Body of pancreas (tissue), 4 donors: ENCODE measurements at places on chromosomes 11 and 22. TPM values are rescaled to one million over a fixed set of nuclear protein-coding genes. Genes with fewer than 3 reads are reported as not detected.
A peak's percentile ranks its signal among the peaks of the same experiment; 100 is the strongest.

DNA sequence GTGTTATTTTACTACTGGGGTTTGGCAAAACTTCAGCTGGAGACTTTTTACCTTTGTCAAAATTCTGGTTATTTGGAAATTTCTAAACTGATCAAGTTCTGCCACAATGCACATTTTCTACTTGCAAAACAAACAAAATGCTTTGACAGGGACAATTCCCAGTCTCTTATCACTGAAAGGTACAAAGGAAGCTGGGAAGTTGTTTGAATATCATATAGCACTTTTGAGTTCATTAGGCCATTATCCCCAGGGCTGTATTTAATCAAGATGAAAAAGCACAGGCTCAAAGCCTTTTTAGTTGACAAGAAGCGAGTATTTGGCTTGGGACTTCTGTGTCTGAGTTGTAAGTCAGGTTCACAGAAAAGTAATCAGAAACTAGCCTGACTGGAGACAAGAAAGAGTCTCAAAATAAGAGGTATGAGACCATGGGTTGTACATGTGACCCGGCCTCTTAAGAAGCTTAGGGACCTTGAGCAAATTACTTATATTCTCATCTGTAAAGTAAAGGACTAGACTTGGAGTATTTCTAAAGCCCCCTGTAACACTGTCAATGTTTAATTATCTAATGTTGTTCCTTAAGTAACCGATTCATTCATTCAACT, 2.9 kb upstream of the HORMAD2 start:
- no peaks in the 10 kb centered on the region for H3K36me3 ChIP-seq
- H3K4me3 ChIP-seq = no peak overlapping the region
- no peaks in the 10 kb centered on the region for H3K27me3 ChIP-seq
- DNase-seq = no peak
- H3K4me1 ChIP-seq = no peaks in the 10 kb centered on the region

Gene CARD18
- total RNA-seq = not detected

DNA sequence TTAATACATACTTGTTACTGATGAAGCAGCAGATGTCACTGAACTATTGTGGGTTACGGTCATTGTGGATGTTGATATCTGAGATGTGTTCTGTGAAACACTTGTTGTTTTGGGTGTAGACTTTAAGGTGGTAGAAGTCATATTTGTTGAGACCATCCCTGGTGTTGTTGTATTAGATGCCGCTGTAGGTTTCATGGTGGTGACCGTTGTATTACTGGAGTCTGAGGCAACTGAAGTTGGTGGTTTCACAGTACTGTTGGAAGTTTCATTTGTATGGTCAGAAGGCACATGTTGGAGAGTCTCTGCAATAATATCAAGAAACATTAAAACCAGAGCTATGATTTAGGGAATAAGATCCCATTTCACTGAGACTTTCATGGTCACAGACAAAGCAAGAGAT, 50.7 kb downstream of the TMEM123 start:
- H3K27ac ChIP-seq = no peak overlapping the region
- no peak overlapping the region for H3K4me3 ChIP-seq
- peaks cover 4% of the 10 kb centered on the region for H3K36me3 ChIP-seq
- DNase-seq = no peak
- H3K27me3 ChIP-seq = no peaks in the 10 kb centered on the region
- no peaks in the 10 kb centered on the region for H3K4me1 ChIP-seq

GRCh38 chr22:32044477-32044876, 1.4 kb downstream of the SLC5A1 start:
- DNase-seq = no peak
- H3K27me3 ChIP-seq = no peaks in the 10 kb centered on the region
- H3K4me3 ChIP-seq = no peak overlapping the region

GRCh38 chr11:117045196-117045595, 53.0 kb downstream of the SIK3 start:
- peaks cover 30% of the 10 kb centered on the region for H3K4me1 ChIP-seq
- no peaks in the 10 kb centered on the region for H3K27me3 ChIP-seq
- H3K27ac ChIP-seq = no peak overlapping the region
- DNase-seq = peak; percentile 47
- no peak overlapping the region for H3K4me3 ChIP-seq

DNA sequence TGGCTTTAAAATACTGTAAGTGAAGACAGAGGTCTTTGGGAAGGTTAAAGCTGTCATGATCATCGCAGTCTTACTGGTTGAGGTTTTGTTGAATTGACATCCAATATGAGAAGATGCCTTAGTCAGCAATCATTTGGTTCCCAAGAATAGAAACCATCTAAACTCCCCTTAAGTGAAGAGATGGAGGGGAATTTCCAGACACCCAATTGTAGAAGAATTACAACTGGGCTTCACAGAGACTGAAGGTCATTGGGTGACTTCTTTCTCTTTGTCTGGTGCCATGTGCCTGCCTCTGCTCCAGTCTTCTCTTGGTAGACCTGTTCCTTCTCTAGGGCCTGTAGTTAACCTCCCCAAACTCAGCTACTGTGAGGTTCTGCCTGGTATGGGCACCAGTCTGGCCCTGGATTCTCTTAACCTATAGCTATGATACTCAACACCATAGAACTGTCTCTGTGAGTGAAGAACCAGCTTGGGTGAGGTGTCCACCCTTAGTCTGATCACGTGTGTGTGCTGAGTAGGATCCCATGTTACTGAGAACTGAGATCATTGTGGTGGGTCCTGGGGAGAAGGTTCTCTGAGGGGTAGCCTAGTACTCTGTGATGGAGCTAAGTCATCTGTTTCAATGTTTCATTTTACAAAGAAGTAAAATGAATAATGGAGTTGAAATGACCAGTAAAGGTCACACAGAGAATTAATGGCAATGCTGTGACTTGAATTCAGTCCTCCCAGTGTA, 182.5 kb downstream of the CSNK2A3 start:
- H3K4me3 ChIP-seq = no peak overlapping the region
- H3K27me3 ChIP-seq = no peaks in the 10 kb centered on the region
- no peak overlapping the region for H3K27ac ChIP-seq
- DNase-seq = no peak

Gene BATF2
- total RNA-seq = 20.8 TPM

DNA sequence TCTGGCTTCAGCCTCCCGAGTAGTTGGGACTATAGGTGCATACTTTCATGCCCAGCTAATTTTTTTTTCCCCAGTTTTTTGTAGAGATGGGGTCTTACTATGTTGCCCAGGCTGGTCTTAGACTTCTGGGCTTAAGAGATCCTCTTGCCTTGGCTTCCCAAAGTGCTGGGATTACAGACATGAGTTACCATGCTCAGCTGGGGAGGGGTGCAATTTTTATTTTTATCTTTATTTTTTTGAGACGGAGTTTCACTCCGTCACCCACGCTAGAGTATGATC, 49.7 kb upstream of the A4GALT start:
- H3K4me3 ChIP-seq = no peak overlapping the region
- H3K27me3 ChIP-seq = no peaks in the 10 kb centered on the region
- H3K27ac ChIP-seq = no peak overlapping the region
- peaks cover 30% of the 10 kb centered on the region for H3K4me1 ChIP-seq
- DNase-seq = no peak

Gene OR10V1
- not detected for total RNA-seq

Gene SEPTIN3
- not detected for total RNA-seq

- no peaks in the 10 kb centered on the region for H3K36me3 ChIP-seq
- no peak for DNase-seq
- H3K27ac ChIP-seq = no peak overlapping the region
- no peaks in the 10 kb centered on the region for H3K27me3 ChIP-seq
These were observed 294.0 kb upstream of the CTSC start for GRCh38 chr11:88631497-88631896.

DNA sequence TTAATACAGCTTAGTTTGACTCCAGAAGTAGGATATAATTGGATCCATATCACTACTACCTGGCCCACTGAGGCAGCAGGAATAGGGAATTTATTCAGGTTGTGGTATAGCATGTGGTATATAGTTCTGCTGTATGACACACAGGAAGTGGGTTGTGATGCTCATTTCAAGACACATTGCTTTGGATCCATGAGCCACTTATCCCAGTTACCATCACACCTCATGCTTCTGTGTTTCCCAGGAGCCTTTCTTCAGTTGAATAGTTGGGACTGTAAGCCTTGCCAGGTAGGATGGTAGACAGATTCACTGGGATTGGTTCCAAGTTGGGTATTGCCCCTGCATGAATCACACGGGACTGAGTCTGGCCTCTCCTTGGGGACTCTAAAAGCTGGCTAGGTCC, 9.9 kb upstream of the SLC37A2 start:
- no peaks in the 10 kb centered on the region for H3K4me1 ChIP-seq
- DNase-seq = no peak
- no peak overlapping the region for H3K4me3 ChIP-seq
- no peak overlapping the region for H3K27ac ChIP-seq

- H3K27ac ChIP-seq = peak overlapping the region; percentile 22
- peak; percentile 44 for DNase-seq
- H3K4me3 ChIP-seq = no peak overlapping the region
These were observed 897 bp downstream of the MAP6 start for GRCh38 chr11:75667831-75668450.

GRCh38 chr22:39994566-39995392, at the start of gene FAM83F:
FAM83F (plus strand) TSS chr22:39994954; CDS start chr22:39995043, 89 bp downstream.
- no peaks in the 10 kb centered on the region for H3K36me3 ChIP-seq
- peak within 1 kb of the TSS; percentile 42 for H3K4me3 ChIP-seq
- peak within 1 kb of the TSS; percentile 88 for H3K27ac ChIP-seq
- H3K27me3 ChIP-seq = no peaks in the 10 kb centered on the region
- H3K4me1 ChIP-seq = peaks cover 80% of the 10 kb centered on the region

DNA sequence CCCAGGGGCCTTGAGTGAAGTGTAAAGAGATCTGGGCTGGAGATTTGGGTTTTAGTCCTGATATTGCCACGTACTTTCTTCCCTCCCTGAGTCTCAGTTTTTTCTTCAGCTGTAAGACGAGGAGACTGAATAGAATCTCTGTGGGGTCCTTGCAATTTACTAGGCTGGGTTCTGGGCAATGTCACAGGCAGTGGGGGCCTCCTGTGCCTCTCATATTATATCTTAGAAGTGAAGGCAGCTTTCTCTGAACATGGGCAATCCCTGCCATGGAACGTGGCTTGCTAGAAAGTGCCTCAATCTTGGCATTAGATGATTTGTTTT, 62.0 kb upstream of the PTPRJ start:
- H3K4me1 ChIP-seq = peaks cover 48% of the 10 kb centered on the region
- H3K36me3 ChIP-seq = no peaks in the 10 kb centered on the region
- peak overlapping the region; percentile 78 for H3K27ac ChIP-seq
- no peak for DNase-seq
- no peak overlapping the region for H3K4me3 ChIP-seq

DNA sequence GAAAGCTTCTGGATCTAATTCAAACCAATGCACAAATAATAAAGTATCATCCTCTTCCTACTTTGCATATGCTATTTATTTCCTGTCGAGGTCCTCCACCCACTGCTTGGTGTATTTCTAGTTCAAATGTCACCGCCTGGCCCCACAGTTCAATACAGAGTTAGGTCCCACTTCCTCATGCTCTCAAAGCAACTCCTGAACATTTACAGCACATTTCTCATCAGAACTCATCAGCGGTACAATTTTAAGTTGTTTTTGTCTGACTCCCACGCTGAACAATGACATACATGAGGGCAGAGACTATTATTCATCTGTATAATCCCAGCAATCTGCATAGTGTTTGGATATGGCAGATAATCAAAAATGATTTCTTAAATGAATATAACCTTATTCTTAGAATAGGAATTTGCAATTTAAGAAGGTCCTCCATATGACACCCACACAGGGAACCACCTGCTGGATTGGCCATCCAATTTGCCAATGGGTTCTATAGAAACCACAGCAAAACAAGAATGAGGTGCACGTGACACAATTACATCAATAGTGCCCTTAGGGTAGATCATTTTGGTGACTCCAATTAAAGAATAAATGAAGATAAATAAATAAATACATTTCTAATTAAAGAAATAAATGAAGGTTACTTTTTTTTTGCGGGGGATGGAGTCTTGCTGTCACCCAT, 54.2 kb downstream of the SLC25A17 start:
- no peaks in the 10 kb centered on the region for H3K36me3 ChIP-seq
- no peak overlapping the region for H3K4me3 ChIP-seq
- peaks cover 4% of the 10 kb centered on the region for H3K4me1 ChIP-seq
- no peak for DNase-seq

GRCh38 chr22:44335066-44335839, 22.5 kb upstream of the SHISAL1 start:
- no peaks in the 10 kb centered on the region for H3K36me3 ChIP-seq
- H3K4me3 ChIP-seq = no peak overlapping the region
- no peak overlapping the region for H3K27ac ChIP-seq
- peaks cover 6% of the 10 kb centered on the region for H3K4me1 ChIP-seq
- H3K27me3 ChIP-seq = peaks cover 6% of the 10 kb centered on the region
- no peak for DNase-seq

GRCh38 chr22:31106001-31106571, 1.3 kb downstream of the SELENOM start:
- H3K27ac ChIP-seq = peak overlapping the region; percentile 91
- H3K4me3 ChIP-seq = no peak overlapping the region
- H3K36me3 ChIP-seq = no peaks in the 10 kb centered on the region
- H3K27me3 ChIP-seq = no peaks in the 10 kb centered on the region
- no peak for DNase-seq
- H3K4me1 ChIP-seq = peaks cover 23% of the 10 kb centered on the region

DNA sequence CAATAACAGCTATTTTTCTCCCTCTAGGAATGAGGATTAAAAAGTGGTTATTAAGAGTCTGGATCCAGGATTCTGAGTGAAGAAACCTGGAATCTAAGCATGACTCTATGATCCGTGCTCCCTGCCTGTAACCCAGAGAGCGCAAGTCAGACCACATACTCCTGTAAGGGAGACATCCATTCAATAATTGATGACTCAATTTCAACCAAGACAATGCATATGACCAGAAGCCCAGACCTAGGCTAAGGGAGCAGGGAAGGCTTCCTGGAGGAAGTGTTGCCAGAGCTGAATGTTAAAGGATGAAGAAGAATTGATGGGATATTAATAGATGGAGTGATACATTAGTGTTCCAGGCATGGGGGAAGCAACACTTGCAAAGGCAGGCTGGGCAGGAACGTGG, 13.8 kb upstream of the PAMR1 start:
- H3K27me3 ChIP-seq = no peaks in the 10 kb centered on the region
- no peak for DNase-seq
- no peak overlapping the region for H3K4me3 ChIP-seq
- H3K27ac ChIP-seq = no peak overlapping the region

Gene FAM111B
- 0.33 TPM for total RNA-seq

DNA sequence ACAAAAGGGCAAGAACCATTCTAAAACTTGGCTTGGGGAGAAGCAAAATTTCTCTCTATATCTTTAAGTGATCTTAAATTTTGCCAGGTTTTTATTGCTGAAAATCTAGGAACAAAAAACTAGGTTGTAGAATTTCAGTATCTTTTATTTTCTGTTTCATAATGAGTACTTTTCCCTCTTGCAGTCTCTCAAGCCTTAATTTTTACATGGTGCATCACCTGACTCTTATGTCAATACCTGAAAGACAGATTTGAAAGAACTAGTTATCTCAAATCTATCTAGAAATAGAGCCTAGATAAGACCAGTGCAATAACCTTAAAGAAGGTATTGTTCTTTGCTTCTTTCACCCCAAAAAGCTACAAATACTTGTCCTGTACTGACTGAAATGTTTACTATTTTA, 122.1 kb downstream of the TRIM44 start:
- no peaks in the 10 kb centered on the region for H3K27me3 ChIP-seq
- no peak overlapping the region for H3K4me3 ChIP-seq
